ENCODE measurements at places on chromosomes 2 and 18.
A peak's percentile ranks its signal among the peaks of the same experiment; 100 is the strongest.

- DNase-seq: peak; percentile 16
Observed at GRCh38 chr18:63844254-63844653, 43.3 kb upstream of the SERPINB2 start.

DNA sequence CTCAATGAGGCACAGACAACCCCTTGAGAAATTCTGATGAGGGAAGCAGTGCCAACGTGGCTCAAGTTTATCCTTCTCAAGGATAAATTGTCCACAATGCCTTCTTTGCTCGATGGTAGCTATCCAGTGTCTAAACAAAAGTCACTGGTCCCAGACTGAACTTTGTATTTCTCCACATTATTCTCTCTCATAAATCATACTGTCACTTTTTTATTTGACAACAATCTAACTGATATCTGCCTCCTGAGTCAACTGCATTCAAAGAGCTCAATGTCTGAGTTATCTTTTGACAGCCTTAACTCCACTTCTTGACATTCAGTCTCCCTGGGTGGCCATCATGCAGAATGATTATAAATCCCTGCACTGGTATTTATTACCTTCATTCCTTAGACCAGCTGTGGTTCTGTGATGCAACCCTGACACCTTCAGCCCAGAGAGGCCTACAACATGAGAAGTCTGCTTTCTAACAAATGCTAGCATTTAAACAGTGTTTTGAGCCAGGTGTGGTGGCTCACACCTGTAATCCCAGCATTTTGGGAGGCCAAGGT is 38.2 kb downstream of the IMMT start:
- DNase-seq: no peak

GRCh38 chr2:74597410-74597809 is 42.9 kb downstream of the DOK1 start:
- DNase-seq: no peak

- DNase-seq: no peak
Observed at GRCh38 chr18:65721619-65722018, 29.2 kb upstream of the CDH7 start.

DNA sequence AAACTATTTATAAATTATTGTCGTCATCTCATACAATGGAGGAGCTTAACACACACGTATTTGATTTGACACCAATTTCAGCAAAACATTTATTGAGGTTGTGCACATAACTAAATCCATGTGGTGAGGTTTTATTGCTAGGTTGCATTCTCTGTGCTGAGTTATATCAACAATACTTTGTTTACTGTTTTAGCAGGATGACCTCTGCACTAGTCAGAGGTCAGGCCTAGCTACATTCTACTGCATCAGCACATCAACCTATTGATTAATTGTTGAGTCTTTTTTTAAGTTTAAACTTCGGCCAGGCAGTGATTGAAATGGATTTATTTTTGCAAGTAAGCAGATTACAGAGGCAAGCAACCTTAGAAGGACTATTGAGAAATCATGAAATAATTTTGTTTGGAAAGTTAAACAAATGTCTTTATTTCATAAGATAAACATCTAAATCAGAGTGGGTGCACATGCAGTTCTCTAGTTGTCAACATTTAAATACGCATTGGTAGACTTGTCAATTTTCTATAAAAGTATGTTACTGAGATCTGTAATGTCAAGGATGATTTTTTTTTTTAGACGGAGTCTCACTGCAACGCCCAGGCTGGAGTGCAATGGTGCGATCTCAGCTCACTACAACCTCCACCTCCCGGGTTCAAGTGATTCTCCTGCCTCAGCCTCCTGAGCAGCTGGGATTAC is 75.2 kb upstream of the CD28 start:
- DNase-seq: no peak

- DNase-seq: no peak
Observed at GRCh38 chr2:160457588-160457987, 36.0 kb downstream of the RBMS1 start.

GRCh38 chr18:54229421-54230059 is 5.1 kb upstream of the MBD2 start:
- no peak for DNase-seq

DNA sequence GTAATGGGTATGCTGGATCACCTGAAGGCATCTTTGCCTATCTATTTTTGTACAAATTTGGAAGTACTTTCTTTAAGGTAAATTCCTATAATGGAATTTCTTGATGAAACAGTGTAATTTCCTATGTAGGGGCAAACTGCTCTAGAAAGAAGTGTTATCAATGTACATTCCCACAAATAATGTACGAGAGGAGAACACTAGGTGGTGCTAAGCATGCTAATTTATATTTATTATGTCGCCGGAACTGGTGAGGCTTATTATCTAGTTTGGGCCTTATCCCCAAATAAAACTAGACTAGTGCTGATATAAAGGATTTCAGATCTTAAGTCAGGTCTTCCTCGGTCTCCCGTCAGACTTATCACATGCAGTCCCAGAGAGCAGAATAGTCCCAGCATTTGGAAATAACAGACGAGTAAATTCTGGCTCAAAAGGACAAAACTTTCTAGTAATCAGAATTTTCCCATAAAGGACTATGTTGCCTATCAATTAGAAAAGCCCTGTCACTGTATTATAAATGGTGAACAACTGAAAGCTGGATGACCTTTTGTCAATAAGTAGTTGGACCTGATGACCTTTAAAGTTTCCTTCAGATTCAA is 86.9 kb upstream of the RBBP8 start:
- DNase-seq: peak; percentile 32

GRCh38 chr2:231542136-231542535 is 11.9 kb upstream of the NMUR1 start:
- no peak for DNase-seq

DNA sequence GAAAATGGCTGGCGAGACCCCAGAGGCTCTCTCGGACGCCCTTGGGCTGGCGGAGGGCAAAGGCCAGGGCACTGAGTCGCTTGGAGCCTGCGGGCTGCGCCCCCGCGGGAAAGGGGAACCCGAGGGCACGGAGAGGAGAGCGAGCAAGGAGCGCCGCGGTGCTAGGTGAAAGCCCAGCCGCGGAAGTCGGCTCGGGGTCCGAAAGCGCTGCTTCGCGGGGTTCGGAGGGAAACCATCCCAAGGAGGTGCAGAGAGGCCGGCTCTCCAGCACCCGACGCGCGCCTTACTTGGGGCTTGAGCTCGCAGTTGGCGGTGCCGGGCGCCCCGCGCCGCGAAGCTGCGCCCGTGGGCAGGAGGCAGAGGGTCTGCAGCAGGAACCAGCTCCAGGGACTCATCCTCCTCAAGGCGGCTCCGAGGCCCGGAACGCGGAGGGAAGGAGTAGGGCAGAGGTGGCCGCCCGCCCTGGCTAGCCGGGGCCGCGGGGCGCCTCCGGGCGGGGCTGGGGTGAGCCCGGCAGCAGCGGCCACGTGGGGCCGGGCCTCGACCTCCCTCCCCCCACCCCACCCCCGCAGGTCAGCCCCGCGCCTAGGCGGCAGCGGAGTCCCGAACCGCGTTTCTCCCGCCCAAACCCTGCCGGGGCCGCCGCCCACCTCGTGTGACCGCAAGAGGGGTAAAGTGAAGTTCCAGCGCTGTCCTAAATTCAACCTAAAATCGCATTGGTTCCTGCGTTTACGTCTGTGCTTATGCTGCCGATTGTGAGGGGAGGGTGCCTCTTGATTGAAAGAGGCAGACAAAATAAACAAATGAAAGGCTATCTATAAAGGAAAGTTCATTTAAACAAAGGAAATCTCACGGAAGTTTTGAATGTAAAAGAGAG is at the start of gene TRABD2A:
Gene TRABD2A, minus strand, starts transcription at position 440 of the 877 bp plus-strand sequence. Its CDS starts 45 bp downstream, at position 395.
- no peak for DNase-seq

DNA sequence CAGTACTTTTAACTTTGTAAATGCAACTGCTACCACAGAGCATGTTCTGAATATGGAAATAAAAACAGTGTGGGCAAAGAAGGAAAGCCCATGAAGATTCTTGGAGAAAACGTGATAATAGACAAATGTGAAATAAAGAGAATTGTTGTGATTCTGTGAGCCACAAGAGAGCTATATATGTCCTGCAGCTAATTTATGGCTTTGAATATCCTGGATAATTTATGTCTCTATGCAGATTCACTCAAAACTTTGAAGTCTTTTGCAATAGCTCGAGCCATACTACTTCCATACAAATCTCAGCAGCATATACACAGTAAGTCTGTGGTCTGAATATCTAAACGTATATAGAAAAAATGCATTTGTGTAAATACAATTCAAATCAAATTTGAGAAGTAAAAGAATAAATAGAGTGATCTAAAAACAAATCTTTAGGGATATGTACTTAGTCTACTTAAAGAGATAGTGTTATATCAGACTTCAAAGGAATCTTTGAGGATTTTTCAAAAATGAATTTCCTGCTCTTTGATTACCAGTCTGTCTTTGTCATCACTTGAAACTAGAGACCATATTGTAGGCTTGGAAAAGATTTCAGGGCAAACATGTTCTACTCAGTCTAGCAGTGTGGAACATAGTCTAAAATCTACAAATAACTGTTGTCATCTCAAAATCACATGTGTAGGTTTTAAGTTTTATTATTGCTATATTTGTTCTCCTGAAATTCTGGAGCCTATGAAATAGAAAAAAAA is 107.1 kb downstream of the CSRNP3 start:
- DNase-seq: no peak

DNA sequence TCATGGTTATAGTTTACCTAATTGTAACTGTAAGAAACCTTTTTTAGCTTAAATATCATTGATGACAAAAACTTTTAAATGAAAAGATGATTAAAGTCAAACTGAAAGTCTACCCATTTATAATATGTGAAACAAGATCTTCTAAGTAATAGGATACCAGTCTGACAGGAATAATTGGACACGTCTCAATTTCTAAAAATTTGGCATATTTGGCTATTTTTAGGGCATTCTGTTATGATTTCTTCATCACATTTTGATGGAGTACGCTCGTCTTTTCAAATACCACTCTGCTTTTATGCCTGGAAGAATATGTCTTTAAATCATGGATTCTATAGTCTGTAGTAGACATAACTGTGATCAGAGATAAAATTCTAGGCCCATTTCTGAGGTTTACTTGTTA is 1.3 kb downstream of the R3HDM1 start:
- DNase-seq: no peak

- DNase-seq: no peak
Observed at GRCh38 chr2:113304702-113305101, 26.0 kb upstream of the PAX8 start.

DNA sequence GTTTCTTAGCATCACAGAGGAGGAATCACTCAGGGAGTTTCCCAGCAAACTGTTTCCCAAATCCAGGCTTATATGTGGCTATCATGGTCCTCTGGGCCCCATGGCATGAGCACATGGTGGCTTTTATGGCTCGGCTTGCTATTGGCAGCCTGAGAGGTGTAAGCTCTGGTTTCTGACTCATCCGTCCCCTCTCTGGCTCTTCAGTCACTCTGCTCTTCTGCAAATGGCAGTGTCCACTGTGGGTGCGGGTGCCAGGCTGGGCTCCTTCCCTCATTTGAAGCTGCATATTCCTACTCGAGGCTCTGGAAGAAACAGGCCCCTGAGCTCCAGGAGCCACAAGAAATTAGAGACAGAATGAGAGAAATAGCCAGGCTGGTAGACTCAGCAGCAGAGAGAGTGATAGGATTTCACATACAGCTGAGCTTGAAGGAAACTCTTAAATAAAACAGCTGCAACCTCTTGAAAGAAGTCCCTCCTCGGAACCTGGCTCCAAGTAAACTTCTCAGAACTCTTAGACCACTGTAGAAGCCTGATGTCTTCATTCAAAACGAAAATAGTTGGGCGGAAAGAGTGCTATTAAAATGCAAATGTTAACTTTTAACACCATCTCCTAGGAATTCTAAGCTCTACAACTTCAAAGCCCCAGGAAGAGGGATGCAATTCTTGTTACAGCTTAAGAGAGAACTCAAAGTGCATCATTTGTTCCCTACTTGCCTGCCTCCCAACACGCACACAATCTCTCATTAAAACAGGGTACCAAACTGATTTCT is 212.6 kb upstream of the SP5 start:
- DNase-seq: no peak

DNA sequence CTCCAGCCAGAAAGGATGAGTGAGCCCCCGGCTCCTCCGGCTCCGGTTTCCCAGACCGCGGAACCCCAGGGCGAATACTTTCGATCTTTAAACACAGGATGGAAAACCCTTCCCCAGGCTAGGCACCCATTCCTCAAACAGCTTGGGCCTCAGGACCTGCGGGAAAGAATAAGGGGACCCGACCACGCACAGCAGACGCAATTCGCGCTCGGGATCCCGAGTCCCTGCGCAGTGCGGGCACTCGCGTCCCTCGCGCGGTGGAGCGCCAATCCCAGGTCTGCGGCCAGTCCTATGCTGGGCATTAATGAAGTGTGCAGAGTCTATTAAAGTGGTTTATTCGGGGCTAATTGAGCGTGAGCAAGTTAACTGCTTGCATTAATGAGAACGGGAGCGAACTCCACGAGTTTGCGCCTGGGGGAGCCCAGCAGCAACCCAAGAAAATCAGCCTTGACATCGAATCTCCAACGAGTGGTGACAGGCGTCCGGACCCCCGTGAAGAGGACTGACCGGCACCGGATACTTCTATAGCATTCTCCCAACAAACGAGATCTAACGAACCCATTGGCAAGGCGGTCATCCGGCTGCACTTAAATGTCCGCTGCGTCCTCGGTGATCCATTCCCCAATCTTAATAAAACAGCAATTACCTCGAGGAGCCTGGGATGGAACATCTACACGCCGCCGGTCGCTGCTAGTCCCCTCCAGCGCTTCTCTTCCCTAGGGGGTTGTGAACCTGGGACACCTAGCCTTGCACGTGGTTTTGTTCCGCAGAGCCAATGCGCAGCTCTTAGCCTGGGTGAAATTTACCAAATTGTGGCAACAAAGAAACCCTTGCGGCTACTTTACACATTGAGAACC is 1.6 kb downstream of the OSR1 start:
- DNase-seq: no peak

- no peak for DNase-seq
Observed at GRCh38 chr2:84527137-84528129, 11.1 kb downstream of the DNAH6 start.

- no peak for DNase-seq
Observed at GRCh38 chr2:98524168-98524567, 79.5 kb downstream of the INPP4A start.

GRCh38 chr2:51511002-51511401 is 479.1 kb upstream of the NRXN1 start:
- no peak for DNase-seq

- DNase-seq: no peak
Observed at GRCh38 chr2:46697830-46698323, 217.7 kb downstream of the MCFD2 start.

GRCh38 chr2:128585706-128586105 is 267.0 kb upstream of the HS6ST1 start:
- DNase-seq: no peak

DNA sequence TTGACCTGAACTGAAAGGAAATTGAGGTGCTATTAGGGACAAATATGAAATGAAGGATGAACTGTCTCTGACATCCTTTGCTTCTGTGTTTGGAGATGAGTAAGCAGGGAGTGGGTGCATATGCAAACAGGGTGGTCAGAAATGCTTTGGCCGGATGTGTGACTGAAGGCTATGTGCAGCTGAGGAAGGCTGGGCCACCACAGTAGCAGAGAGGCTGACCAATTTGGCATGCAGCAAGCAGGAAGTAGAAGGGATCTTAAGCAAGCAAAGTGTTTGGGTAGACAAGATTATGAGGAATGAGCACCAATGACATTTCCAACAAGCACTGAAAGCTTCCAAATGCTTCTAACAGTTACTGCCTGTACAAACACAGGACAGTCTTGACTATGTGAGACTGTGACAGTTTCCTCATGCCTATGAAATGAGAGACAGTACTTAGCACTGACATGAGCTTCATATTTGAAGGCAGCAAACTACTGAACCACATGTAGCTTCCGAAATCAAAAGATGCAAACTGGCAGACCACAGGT is 3.3 kb upstream of the ACTR3 start:
- DNase-seq: peak; percentile 22

- DNase-seq: peak; percentile 65
Observed at GRCh38 chr2:206004004-206004693, 81.8 kb downstream of the INO80D start.

GRCh38 chr2:28263690-28264089 is 129.0 kb upstream of the FOSL2 start:
- no peak for DNase-seq
